Prostate gland (tissue), 2 donors: ENCODE measurements at places on chromosomes 13 and 19.
A peak's percentile ranks its signal among the peaks of the same experiment; 100 is the strongest.

DNA sequence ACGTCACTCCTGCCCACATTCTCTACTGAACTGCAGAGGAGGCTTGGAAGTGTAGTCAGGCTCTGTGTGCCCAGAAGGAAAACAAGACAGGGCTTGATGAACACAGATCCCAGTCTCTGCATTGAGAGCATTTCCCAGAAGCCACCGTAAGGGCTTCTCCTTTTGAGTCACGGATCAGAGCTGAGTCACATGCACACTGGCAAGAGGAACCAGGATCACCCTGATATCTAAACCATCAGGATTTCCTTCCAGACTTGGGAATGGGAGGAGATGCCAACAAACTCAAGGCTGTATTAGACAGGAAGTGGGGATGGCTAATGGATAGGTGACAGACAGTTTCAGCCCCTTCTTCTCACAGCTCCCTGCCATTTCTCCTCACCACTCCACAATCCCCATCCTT, 17.7 kb upstream of the FBXO17 start:
- DNase-seq = no peak

DNA sequence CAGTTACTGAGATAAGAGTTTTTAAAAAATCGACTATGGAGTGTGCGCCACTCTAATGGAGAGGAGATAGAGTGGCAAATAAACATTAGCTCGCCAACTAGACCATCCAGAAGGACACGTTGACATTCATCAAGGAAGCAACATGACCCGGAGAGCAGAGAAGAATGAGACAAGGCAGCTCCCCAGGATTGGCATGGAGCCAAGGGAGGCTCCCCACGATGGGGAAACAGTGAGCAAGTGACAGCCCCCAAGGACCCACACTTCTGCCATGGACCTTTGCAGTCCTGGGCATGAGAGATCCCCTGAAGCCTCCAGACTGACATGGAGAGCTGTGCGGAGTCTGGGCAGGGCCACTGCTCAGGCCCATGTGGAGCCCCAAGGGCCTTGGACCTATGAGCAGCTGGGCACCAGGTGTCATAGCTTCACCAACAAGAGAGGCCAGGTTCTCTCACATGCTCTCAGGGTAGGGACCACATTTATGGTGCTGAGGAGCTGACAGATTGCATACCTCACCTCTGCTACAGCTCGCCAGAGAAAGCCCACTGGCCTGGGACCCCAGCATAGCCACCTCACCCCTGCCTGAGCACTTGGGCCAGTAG, 6.7 kb downstream of the SIGLEC6 start:
- DNase-seq = no peak

GRCh38 chr13:105465251-105465650, 1070.2 kb downstream of the EFNB2 start:
- no peak for DNase-seq

DNA sequence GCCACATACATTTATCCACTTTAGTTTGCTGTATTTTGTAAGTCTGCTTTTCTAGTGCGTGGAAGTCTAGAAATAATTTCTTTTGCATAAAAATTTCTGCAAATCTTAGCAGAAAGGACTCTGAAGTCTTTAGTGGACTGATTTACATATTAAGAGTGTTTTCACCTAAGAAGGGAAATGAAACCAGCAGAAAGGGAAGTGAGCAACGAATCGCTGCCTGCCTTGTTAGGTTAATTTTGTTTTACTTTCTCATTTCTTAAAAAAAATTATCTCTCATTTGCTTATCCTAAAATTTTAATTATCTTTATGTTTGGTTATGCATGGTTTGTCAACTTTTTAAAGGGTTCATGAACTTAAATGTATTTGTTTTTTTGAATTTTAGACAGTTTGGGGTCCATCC, 767 bp upstream of the GPR18 start:
- no peak for DNase-seq

DNA sequence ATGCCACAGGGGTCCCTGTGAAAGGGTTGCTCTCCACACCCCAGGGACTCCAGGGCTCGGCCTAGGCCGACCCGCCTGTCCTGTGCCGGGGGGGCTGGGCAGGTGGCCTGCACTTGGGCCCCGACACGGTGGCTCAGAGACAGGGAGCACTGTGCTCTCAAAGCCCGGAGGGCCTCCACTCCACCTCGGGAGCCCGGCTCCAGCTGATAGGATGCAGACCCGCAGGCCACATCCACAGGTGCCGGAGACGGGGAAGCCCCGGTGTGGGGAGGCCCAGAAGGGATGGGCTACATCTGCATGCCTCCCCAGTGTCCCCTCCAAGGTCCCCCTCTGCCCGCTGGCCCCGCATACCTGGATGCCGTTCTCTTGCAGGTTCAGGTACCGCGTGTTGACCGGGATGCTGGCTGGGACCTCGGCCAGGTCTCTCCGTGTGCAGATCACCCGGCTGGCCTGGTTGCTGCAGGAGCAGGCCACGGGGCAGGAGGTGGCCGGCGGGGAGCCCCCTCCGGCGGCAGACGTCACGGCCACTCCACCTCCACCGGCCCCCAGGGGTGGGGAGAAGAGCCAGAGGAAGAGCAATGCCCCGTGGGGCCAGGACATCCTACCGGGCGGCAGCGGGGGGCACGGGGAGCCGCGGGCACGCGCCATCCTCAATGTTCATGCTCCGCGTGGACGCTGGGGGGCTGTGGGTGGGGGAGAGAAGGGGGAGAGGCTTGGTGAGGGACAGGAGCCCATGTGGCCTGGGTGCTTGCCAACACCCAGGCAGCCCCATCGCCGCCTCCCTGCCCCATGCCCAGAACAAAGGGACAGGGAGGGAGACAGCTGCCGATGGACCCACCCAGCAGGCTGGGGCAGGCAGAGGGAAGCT, 19.8 kb downstream of the LRRC4B start:
- no peak for DNase-seq

- DNase-seq = peak; percentile 95
These were observed at the start of gene ZNF230 for GRCh38 chr19:44002566-44003460. Gene ZNF230 (plus strand): TSS chr19:44002957. CDS start chr19:44007079, 4,122 bp downstream.

- DNase-seq = peak; percentile 26
These were observed 15.2 kb upstream of the ERCC5 start for GRCh38 chr13:102830646-102831045.

- peak; percentile 35 for DNase-seq
These were observed 829 bp downstream of the B3GLCT start for GRCh38 chr13:31200637-31200971.

- DNase-seq = no peak
These were observed 8.2 kb downstream of the ZNF677 start for GRCh38 chr19:53246498-53246897.

- DNase-seq = no peak
These were observed 26.7 kb downstream of the KCTD15 start for GRCh38 chr19:33823341-33823740.

GRCh38 chr19:12364391-12365235, 870 bp downstream of the ZNF442 start:
- DNase-seq = peak; percentile 6

- DNase-seq = no peak
These were observed 4.9 kb downstream of the ZNF878 start for GRCh38 chr19:12047868-12048267.

DNA sequence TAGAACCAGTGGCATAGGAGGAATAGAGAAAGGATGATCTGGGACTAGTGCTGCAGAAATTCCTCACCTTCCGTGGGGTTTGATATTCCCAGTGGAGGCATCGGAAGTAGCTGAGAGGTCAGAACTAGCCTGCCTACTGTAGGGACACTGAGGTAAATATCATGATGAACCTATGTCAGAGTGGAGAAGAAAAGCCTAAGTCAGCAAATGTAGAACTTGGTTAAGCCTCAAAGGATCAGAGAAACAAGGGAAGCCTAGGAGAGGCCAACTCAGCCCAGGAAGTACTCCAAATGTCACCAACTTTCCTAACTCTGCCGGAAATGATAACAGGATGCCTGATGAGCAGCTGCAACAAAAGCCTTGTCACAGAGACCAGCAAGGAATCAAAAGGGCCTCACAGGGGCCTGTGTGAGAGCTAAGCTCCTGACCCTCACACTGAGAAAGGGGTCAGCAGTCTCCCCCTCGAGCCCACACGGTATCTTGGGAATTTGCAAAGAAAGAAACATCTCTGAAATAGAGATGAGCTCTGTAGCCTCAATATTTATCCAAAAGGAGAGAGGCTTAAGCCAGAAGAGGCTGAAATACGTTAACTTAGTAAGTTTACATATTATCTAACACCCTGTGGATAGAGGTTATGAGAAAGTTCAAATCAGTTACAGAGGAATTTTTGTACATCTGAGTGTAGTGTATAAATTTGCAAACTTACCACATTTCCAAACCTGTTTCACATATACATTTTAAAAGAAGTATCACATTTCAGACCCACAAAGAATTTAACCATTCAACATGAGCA, 1064.3 kb downstream of the DIAPH3 start:
- no peak for DNase-seq

DNA sequence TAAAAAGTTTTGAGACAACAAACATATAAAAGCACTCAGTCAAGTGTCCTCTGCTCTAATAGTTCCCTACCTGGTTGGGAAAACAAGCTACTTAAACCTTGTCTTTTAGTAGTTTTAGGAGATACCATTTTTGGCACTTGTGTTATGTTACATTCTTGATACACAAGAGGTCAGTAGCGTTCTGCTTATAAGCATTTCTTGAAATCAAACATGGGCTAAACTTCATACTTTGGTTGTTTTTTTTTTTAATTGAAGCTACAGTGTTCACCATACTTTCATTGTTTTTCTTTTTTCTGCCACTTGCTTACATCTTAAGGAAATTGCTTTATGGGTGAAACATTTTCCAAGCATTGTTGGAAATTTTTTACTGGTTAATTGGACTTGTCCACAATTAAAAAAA, 12.9 kb downstream of the NHLRC3 start:
- DNase-seq = no peak

DNA sequence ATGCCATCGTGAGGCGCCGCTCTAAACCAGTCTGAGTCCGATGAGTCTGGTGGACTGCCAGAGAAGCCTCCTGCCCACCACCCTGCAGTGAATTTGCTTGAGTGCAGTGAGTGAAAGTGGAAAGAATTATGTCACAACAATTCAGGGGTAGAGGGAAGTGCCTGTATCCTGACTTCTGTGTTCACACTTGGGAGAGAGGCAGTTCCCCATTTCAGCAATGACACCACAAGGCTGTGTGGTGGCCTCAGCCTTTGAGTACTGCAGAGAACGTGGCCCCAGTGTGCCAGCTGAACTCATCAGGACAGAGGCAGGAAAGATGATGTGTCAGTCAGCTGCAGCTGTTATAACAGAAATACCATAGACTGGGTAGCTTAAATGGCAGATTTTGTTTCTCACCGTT, 155.6 kb downstream of the COG6 start:
- no peak for DNase-seq

GRCh38 chr19:15378534-15379082, 979 bp downstream of the AKAP8 start:
- peak; percentile 45 for DNase-seq

GRCh38 chr13:46593398-46593797, 40.4 kb downstream of the LRCH1 start:
- no peak for DNase-seq

DNA sequence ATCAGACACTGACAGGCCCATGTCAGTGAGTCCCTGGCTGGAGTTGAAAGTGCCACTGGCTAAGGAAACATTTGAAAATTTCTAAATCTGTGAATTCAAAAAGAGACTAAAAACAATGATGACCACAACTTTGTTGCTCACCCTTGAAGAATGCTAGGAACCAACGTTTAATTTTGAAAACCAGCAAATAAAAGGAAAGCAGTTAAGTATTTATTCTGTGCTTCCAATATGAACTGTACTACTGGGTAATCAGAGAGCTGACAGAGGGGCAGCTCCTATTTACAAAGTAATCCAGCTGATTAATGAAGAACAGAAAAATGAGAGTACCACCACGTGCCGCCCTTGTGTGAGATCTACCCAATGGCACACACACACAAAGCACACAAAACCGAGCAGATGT, 44.7 kb upstream of the LATS2 start:
- DNase-seq = no peak

- DNase-seq = no peak
These were observed 62.3 kb downstream of the KCTD15 start for GRCh38 chr19:33859016-33859415.

GRCh38 chr13:113766035-113766800, 7.2 kb downstream of the TMEM255B start:
- no peak for DNase-seq

- DNase-seq = no peak
These were observed 3.2 kb downstream of the CCNP start for GRCh38 chr19:40223135-40223822.

- DNase-seq = no peak
These were observed 793.7 kb downstream of the SLITRK5 start for GRCh38 chr13:88464851-88465250.
